ENCODE measurements at places on chromosomes 1 and 21.

DNA sequence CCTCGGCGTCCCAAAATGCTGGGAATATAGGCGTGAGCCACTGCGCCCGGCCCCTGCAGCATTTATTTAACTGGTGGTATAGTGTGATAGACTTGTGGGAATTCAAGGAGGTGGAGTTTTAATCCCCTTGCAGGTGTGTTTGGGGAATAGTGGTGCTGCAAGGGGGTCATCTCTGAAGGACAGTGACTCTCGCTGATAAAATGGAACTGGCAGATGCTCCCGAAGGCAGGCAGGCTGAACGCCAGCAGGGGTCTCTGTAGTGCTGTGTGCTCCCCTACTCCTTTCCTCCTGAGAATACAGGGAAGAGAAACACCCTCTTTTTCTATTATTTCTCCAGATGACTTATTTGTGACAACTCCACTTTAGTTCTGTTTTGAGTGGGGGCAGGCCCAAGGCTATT lies 4.0 kb downstream of the OSCP1 start:
- peak; percentile 30 for DNase-seq

- peak; percentile 71 for DNase-seq
Measured at GRCh38 chr1:244918421-244919319, 54.3 kb upstream of the HNRNPU start.

GRCh38 chr1:20322825-20323612 lies 32.3 kb downstream of the VWA5B1 start:
- DNase-seq: no peak

DNA sequence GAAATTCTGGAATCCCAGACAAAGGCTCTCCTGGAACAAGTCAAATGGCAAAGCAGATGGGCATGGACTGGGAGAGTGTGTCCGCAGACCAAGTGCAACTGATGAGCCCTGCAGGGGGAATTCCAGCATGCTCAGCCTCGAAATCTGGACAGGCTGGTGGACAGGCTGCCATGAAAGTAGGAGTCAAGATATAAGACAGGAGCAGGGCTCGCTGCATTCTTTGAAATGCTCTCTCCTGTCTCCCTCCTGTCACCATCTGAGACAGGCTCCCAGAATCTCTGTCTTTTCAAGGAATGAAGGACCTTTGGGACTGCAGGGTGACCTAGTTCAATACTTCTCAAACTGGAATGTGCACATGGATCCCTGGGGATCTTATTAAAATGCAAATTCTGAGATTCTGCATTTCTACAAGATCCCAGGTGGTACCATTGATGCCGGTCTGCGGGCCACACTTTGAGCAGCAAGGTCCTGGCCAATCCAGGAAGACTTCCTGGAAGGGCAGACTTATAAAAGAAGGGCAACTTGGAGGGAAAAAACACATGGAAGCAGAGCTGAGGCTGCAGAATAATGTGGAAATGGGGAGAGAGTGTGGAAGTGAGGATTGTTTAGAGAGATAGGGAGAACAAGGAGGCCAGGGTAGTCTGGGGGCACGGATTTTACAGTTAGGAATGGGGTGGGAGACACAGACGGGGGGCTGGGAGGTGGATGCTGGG lies 29.8 kb downstream of the TNNT2 start:
- DNase-seq: no peak

DNA sequence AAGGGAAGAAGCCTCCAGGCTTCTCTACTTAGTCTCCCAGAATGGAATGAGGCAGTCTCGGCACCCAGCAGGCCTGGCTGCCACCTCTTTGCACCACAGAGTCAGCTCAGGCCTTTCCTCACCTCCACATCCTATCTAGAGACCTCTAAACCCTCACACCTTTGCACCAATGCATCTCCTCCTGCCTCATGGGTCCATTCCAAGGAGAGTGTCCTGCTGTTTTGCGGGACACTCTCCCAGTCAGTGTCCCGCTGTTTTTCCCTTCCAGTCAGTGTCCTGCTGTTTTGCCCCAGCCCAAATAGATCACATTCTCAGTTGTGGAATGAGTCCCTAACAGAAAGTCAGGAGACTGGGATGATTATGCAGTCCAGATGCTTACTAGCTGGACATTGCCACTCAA lies 185.6 kb upstream of the CAMK1G start:
- DNase-seq: no peak

GRCh38 chr1:214429951-214430770 lies 121.2 kb downstream of the PTPN14 start:
- no peak for DNase-seq

GRCh38 chr1:106964495-106964894 lies 92.0 kb upstream of the PRMT6 start:
- no peak for DNase-seq

Data from GM10248 (cell line).